Left kidney (tissue), 8 donors: ENCODE measurements at places on chromosomes 13 and 19. TPM values are rescaled to one million over a fixed set of nuclear protein-coding genes. Genes with fewer than 3 reads are reported as not detected.

DNA sequence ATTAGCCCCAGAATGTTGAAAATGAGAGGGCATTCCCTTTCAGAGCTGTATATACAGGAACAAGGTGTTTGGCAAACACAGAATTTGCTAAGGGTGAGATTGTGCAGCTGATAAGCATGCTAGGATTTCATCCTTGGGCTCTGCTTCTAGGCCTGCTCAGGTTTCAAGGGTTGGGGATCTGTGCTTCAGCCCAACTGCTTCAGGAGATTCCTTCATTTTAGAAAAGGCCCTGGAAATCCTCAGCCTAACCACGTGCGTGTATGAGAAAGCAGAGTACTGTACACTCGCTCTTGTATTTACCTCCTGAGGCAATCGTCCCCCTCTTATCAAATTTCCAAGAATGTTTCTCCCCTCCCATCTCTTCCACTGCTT is 291.6 kb upstream of the ARGLU1 start:
- no peak for DNase-seq

DNA sequence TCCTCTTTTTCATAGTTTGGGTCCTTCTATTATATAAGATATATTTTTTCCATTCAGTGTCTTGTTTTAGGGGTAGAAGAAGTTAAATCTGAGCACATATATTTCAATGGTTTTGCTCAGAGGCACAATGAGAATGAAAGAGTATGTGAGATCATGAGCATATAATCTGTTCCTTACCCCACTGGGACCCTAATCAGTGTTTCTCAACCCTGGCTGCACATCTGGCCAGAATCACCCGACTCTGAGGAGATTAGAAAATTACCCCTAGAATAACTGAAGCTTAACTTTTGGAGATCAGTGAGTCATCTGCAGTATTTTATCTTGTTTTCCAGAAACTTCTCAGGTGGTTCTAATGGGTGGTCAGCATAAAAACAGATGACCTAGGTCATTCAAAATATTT is 782 bp downstream of the CYSLTR2 start:
- no peak for DNase-seq

WDR88 gene
- 2.0 TPM for polyA plus RNA-seq

GRCh38 chr13:109738298-109738746 is 48.1 kb downstream of the IRS2 start:
- no peak for DNase-seq

DNA sequence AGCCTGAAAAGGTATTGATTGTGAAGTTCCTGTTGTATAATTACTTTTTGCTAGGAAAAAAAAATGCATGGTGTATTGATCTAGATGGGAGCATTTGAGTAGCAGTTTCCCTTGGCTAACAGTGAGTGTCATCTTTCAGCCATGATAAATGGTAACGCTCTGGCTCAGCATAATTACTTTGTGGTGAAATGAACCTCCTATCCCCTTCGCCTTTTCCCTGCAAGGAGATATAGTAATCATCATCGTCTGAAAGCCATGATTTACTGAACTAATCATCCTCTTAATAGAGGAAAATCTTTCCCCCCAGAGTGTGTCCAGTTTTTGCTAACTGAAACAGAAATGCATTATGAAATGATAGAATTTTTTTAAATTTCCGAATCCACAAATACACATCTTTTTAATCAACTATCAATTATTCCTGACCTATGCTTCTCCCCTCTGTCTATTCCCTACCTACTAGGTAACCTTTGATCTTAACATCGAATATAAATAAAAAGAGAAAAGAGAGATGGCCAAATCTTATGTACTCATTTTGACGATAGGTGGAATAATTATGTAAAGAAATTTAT is 88.7 kb downstream of the MAB21L1 start:
- no peak for DNase-seq

NLRP4 gene
- not detected for polyA plus RNA-seq
